NCI-H187 (cell line): ENCODE measurements at places on chromosomes 5 and 9.

DNA sequence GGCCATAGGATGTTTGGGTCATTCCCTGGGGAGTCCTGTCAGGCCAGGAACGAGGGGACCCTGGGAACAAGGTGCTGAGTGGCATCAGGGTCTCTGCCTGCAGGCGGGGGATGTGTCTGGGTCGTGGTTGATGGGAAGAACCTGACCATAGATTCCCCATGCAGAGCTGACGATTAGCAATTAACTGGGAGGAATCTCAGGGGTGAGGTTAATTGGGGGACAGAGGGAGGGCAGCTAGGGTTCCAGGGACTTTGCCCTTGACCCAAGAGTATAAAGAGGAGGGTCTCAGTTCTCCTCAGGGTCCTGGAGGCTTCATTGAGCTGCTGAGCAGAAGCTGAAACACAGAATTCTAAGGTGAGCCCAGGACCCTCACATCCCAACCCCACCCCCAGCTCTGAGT is at the start of gene SLC34A1:
TSS of gene SLC34A1 (plus strand) at position 301 of the 400 bp plus-strand sequence. CDS start 1,308 bp downstream, outside the sequence.
- no peak for DNase-seq

DNA sequence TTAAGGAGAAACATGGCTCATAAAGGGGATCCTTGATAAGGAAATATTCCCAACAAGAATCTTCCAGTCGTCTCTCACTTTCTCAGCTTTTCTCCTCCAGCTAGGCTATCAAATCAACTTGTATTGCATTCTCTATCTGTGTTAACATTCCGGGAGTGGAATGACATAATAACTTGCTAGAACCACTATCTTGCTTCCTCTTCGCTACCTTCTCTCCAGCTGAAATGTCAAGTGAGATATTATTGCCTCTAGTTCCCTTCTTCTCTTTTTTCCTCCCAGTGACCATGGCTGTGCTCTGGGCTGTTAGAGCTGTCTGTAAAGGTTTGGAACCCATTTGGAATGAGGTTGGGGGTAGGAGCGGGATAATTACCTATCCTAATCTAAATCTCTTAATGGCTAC is 1329.5 kb upstream of the WWC1 start:
- DNase-seq: no peak

DNA sequence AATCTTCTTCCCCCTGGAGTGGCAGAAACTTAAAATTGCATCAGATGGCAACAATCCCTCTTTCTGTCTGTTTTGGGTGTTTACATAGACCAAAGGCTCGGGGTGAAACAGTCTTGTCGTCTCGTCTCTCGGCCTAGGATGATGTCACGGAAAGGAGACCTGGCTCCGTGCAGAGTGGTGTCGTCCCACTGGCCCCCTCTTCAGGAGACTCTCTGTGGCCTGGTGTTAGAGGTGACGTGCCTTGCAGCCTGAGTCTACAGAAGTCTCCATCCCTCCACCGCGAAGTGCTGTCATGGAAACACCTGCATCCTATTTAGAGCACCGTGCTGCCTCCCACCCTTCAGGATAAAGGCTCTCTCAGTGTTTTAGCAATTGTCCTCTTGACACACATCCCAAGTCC is 409.7 kb downstream of the IRX1 start:
- DNase-seq: no peak

DNA sequence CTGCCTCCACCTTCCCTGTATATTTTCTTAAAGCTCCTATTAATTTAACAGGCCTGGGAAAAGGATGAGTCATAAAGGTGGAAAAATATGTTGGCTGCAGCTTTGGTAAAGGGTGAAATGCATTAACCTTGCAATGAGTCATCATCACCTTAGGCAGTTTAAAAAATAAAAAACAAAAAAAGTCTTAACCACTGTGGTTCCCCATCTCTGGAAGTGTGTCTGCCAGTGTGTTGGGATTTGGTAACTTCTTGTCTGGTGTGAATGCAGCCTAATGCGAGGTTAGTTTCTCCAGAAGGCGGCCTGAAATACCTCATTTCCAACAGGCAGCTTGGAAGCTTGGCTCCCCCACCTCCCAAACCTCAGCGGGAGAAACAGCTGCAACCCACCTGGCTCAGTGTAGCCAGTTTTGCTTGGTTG is 265.3 kb upstream of the GAS1 start:
- no peak for DNase-seq

DNA sequence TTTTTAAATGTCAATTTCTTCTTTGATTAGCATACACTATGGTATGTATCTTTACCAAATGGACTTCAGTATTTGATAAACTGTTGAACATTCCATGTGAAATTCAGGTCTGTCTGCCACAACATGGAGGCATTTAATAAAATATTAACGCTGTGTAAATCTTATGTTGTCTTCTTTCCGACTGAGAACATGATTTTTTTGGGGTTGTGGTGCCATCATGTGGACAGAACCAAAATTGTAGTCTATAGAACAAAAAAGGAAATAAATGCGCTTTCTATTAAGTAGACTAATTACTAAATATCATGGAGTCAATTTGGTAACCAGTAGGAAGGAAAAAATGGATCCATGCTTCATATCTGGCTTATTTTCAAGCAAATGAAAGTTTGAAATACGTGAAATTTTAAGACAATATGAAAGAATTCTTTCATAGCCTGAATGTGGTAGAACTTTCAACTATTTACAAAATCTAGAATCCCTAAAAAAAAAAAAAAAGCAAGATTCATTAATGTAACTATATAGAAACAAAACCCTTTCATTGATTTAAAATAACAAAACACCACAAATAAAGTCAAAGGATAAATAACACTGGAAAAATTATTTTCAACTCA is 2.8 kb upstream of the PLK2 start:
- peak; percentile 5 for DNase-seq

GRCh38 chr9:74773886-74774479 is 113.7 kb downstream of the TRPM6 start:
- DNase-seq: peak; percentile 5

GRCh38 chr5:37165761-37166160 is 83.4 kb downstream of the CPLANE1 start:
- no peak for DNase-seq
